Kidney (tissue), 22 donors: ENCODE measurements at places on chromosomes 5 and 9. TPM values are rescaled to one million over a fixed set of nuclear protein-coding genes. Genes with fewer than 3 reads are reported as not detected.

The ZFYVE16 gene
- 10.2 TPM for polyA plus RNA-seq

The NTRK2 gene
- 20.0 TPM for polyA plus RNA-seq

The DOLK gene
- polyA plus RNA-seq: 17.0 TPM

The TUSC1 gene
- polyA plus RNA-seq: 16.7 TPM

GRCh38 chr5:138092301-138092700 lies 8.5 kb downstream of the WNT8A start:
- no peak for DNase-seq

GRCh38 chr5:168364750-168365550 lies 73.5 kb downstream of the WWC1 start:
- DNase-seq: no peak

GRCh38 chr5:81787474-81788242 lies 36.8 kb upstream of the SSBP2 start:
- peak; percentile 96 for DNase-seq

- no peak for DNase-seq
Observed at GRCh38 chr5:123515904-123516303, 3.9 kb downstream of the CSNK1G3 start.

DNA sequence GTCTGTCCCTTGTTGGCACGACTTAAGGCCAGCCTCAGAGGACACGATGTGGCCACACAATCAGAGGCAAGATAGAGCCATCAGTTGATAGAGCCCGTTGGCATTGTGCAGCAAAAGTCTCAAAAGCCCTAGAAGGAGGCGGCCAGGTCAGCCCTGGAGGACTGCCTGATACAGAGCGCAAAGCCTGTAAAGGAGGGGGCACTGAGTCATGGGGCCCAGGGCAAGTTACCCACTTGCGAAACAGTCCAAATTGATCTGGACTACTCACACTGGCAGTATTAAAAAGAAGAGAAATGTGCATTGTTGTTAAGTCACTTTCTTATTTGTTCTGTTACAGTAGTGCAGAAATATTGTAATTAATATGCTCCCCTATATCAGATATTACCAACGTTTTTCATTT lies 51.5 kb downstream of the KLF9 start:
- no peak for DNase-seq

DNA sequence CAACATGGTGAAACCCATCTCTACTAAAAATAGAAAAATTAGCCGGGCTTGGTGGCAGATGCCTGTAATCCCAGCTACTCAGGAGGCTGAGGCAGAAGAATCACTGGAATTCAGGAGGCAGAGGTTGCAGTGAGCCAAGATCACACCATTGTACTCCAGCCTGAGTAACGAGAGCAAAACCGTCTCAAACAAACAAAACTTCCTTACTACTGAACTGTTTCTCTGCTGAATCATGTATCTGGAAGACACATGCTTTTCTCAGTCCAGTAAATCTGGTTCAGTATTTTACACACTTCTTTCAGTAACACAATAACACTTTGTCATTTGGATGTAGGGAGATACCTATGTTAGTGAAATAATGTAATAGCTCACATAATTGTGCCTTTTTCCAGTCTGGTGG lies 7.9 kb downstream of the TRMT10B start:
- no peak for DNase-seq
